Omental fat pad (tissue), 4 donors: ENCODE measurements at places on chromosomes 11 and 22. TPM values are rescaled to one million over a fixed set of nuclear protein-coding genes. Genes with fewer than 3 reads are reported as not detected.

GRCh38 chr22:49613108-49613507 is 214.6 kb downstream of the BRD1 start:
- DNase-seq, result no peak

SLC17A6 gene
- not detected for total RNA-seq

DNA sequence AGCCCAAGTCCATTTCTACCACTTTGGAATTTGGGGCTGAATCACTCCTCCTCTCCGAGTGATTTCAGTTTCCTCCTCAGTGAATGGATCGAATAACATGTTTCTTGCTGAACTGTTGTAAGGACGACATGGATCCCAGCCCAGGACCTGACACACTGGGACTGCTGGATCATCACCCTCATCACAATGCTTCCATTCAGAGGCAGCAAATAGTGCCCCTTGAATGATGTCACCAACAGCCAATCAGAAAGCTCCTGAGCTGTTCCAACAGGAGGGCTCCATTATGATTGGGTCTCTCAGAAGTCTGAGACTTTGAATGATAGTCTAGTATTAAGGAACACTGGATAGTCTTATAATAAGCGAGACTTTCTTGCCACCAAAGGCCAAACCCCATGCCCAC is 158.9 kb downstream of the MYO18B start:
- DNase-seq, result no peak

C22orf31 gene
- not detected for total RNA-seq

DNA sequence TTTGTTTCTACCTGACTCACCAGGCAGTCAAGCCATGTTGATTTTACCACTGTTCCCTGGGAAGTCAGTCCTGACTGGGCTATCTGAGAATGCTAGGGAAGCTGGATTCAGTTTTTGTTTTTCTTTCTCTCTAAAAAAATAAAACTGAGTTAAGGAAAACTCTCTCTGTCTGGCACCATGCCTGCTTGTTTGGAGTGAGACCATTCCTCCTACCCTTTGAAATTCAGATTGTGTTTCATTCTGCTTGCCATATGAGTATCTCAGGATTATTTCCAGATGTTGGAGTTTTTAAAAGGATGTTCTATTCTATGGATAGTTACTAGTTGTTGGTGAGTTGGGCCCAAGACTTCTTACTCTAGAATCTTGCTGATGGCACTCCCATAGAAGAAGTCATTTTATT is 1917.0 kb downstream of the LRRC4C start:
- no peak for DNase-seq

ATG16L2 gene
- total RNA-seq, result 15.5 TPM

MS4A1 gene
- total RNA-seq, result 4.5 TPM

- DNase-seq, result no peak
These were observed 12.4 kb downstream of the THAP12 start for GRCh38 chr11:76368490-76368889.

- no peak for DNase-seq
These were observed 4.6 kb upstream of the MICAL3 start for GRCh38 chr22:18028817-18029527.

ARHGEF17 gene
- 30.7 TPM for total RNA-seq

DNA sequence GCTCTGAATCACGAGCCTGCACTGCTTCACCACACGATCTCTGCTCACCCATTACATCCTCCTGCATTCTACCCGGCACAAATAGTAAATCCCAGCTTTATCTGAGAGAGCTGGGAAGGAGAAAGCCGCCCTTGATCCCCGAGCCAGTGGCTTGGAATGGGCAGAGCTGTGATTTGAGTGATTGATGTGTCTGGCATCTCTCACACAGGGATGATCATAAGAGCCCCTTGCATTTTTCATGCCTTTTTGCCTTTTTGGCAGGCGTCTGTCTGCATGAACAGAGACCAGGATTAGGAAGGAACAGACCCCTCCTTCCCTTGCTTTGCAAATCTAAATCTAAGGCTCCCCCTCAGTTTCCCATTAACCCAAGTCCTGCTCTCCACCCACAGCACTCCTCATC is 945.3 kb downstream of the NTM start:
- no peak for DNase-seq

DNA sequence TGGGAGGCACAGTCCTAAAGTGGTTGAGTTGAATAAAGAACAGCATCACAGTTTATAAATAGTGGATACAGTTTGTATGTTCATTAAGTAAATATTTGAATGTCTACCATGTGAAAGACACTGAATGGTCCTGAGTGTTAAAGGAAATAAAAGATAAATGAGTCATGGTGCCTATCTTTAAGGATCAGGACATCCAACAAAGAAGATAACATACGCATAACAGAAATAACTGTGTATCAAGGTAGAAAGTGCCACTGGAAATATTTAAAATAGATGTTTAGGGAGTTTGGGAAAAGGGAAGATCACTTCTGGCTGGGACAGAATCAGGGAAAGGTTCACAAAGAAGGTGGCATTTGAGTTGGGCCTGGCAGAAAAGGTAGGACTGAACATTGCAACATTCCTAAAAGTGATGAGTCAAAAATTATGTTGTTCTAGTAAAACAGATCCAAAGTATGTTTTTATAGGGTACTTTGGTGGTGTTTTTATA is 41.5 kb downstream of the CSTPP1 start:
- DNase-seq, result no peak

MS4A6E gene
- total RNA-seq, result 10.4 TPM
